NCI-H1930 (cell line): ENCODE measurements at places on chromosomes 7 and 10.

GRCh38 chr7:44693641-44694313 lies 54.9 kb upstream of the ZMIZ2 start:
- DNase-seq: no peak

DNA sequence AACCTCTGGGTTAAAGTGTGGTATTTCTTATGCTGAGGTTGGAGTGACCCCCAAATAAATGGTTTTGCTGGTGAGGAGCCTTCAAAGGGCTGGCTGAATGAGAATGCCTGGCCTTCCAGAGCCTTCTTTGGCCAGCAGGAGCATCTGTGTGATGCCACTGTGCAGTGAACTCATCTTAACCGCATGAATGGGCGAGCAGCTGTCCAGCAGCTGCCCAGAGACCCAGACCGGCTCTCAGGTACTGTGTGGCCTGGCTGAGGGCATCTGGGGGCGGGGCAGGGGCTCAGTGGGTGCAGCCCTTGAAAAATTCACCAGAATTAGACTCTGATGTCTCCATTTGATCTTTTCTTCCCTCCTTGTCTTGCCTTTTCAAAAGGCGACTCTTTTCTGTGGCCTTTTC lies 59.0 kb downstream of the SYPL1 start:
- no peak for DNase-seq

GRCh38 chr10:47013507-47014154 lies 102.4 kb downstream of the PTPN20 start:
- DNase-seq: no peak

DNA sequence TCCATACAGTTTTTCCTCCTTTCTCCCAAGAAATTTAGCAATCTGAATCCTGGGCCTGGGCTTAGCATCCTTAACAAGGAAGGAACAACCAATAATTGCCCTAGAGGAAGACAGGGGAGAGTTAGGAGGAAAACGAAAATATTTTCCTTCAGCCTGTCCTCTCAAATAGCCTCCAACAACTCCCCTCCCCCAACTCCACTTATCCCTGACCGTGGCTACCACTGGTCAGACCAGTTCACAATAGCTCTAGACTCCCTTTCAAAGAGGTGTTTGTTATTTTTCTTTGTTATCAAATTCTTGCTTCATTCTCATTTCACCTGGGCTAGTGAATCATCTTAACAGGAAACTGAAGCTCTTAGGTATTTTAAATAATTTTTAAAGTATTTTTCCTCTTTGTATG lies 114.1 kb downstream of the CPED1 start:
- no peak for DNase-seq

GRCh38 chr7:158321936-158322615 lies 265.5 kb downstream of the PTPRN2 start:
- no peak for DNase-seq

- DNase-seq: no peak
Measured at GRCh38 chr10:52571018-52571417, 201.6 kb downstream of the MBL2 start.
